ENCODE measurements at places on chromosomes 3 and 15.
A peak's percentile ranks its signal among the peaks of the same experiment; 100 is the strongest.

- no peak for DNase-seq
These were observed 258.1 kb upstream of the ROPN1 start for GRCh38 chr3:124250053-124250452.

DNA sequence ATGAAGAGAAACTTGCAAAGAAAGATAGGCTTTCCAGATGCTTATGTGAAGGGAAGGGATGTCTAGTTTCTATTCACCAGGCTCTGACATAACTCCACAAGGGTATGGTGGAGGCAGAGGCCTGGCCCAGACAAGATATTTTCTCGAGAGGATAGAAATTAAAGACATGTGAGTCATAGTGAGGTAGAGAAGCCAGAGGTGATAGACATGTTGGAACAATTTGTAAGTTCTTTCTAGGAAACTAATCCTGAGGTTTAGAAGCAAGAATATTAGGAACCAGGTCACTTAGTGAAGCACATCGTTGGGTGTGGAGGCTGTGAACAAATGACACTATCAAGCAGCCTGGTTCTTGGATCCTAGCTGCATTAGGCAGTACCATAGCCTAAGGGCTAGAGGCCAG, 176.9 kb downstream of the BBX start:
- DNase-seq, result no peak

DNA sequence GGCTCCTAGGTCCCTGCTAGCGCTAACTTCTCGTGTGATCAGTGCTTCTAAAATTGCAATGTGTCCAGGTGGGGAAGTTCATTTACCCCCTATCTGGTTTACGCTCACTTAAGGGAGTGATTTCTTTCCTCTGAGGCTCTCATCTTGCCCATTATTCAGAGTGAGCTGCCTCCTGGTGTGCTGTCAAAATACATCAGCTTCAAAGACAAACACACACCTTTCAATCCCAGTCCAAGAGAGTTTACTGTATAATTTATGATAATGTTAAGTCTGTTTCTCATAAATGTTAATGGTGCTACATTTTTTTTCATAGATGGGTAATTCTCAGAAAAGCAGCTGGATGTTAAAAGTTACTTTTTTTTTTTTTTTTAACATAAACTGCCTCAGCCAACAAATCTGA, 112.3 kb downstream of the RORA start:
- no peak for DNase-seq

DNA sequence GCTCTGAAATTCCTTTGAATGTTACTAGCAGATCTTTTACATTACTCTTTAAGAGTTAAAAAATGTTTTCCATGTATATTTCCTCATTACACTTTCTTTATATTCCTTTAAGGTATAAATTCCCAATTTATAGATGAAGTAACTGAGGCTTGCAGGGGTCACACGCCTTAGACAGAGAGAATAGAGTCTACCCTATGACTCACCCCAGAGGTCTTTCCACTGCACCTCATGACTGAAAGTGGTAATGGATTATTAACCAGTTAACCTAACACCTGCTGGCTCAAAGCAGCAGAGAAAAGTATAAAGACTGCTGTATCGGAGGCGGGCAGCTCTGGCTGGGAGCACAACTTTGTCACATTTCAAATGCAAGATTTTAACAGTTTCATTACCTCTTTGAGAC, 37.7 kb downstream of the LDHAL6B start:
- no peak for DNase-seq

- DNase-seq, result no peak
These were observed 221.1 kb upstream of the WNT5A start for GRCh38 chr3:55708242-55708641.

DNA sequence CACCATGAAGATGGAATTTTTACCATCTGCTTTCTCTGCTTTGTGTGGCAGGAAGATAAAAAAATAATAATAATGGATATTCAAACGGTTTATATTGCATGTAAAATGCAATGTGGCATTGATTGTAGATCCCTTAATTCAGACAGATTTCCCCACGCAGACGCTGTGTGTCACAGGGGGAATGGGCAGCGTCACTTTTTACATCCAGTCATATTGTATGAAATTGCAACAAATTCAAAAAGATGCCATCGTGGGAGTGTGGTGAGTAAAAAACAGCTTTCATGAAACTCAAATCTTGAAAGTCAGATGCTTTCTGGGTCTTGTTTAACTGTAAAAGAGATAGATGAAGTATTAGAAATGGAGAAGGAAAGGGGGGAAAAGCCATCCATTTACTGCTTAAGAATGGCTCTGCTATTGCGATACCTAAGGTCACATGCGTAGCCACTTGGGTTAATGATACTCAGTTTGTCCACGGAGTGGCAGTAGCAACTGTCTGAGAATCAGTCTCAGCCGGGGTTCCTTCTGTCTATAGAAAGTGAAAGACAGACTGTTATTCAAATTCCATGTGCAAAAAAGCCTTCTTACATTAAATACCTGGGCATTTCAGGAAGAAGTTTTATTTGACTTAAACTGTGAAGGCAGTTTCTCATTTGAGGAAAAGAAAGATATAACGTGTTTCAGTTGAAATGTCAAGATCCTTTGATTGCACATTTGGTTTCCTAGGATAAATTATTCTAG, 28.5 kb downstream of the BTD start:
- peak; percentile 13 for DNase-seq

DNA sequence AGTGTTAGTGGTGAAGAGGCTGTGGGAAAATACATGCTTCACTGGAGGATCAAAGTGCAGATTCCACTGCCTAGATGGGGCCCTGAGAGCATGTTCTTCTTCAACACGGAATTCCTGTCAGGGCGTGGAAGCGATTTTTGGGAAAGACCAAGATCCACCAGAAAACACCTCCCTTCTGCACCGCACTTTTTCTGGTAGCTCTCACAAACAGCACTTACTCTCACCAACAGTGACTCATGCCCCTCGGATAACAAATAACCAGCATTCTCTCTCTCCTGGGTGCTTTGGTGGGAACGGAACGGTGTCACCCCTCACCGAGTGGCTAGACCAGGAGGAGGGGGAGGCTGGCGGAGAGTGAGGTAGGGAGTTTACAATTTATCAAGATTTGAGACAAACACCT, 40.1 kb downstream of the ADAMTSL3 start:
- no peak for DNase-seq

- DNase-seq, result no peak
These were observed 361 bp upstream of the LCMT2 start for GRCh38 chr15:43330780-43331087.

DNA sequence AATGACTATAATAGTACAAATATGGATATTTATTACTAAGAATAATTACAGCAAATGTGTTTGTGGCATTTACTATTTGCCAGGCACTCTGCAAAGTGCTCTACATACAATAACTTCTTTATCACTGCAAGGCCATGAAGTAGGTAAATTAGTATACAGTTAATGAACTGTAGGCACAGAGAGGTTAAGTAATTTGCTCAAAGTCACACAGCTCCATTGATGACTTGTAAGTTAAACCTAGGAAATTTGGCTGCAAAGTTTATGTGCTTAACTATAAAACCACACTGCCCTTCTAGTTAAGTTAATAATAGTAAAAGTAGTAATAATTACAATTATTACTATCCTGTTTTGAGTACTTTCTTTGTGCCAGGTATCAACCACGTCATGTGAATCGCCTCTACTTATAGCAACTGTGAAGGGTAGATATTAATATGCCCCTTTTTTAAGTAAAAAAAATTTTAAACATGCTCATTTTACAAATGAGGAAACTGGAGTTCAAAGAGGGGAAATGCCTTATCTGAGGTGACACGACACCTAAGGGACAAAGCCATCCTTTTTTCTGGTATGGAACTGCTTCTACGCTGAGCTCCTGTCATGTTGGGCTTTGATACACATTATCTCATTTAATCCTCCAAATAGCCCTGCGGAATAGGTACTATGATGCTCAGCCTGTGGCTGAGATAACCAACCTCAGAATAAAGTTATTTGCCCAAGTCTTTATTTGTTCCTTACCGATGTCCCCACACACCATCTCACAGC, 8.5 kb downstream of the BHLHE40 start:
- DNase-seq, result no peak

DNA sequence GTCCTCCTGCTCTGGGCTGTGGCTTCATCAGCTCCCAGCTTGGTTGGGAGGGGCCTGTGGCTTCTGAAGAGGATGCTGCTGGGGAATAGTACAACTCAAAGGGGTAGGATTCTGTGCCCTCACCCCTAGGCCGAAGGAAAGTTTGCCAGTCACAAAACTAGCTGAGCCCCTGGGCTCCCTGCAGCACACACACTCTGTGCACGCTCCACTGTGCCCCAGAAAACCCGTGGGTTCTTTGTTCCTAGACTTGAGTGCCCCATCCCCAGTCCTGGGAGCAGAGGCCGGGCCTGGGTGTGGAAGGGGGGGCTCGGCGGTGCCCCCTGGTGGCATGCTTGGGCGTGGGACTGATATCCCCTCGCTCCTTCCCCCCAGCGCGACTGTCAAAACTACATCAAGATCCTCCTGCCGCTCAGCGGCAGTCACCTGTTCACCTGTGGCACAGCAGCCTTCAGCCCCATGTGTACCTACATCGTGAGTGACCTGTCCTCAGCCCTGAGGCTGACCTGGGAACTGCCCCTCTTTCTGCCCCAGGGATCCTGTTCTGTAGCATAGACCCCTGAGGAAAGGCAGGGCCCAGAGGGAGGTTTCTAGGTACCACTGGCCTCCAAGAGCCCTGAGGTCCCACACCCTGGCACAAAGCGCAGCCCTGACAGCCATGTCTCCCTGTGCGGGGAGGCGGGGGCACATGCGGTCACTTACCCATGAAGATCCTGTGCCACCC, 14.2 kb downstream of the CIB1 start:
- peak; percentile 50 for DNase-seq

DNA sequence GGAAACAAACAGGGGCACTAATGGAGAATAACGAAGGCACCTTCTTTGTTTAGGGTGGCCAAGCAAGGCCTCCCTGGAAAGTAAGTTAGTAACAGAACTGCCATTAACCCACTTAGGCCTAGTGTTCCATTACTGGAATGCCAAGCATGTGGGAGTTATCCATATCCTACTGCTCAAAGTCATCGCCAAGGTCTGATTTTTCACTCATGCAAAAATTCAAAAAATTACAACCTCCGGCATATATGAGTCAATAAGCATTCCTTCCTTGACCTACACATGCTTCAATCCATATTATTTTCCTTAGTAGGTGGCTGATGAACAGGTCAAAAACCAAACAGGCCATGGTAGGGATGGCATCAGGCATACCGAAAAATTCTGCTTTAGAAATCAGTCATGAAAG, 1097.2 kb downstream of the FHIT start:
- no peak for DNase-seq

DNA sequence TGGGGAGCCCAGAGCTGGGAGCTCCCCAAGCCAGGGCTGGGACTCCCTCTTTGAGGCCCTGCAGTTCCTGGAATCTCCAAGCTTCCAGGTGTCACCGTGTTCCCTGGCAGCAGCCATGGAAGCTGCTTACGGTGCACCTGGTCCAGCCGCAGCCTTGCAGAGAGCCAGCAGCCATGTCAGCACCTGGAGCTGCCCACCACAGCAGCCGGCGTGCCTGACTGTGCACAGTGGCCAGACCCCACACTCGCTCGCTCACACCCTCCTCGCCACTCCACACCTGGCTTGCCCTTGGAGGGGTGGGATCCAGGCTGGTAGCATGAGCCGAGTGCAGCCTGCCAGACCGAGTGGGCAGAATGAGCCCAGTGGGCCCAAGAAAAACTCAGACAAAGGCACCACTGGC, 14.8 kb upstream of the HTR3E start:
- no peak for DNase-seq

GRCh38 chr3:131356006-131356595, 25.5 kb upstream of the NUDT16 start:
- DNase-seq, result no peak

- DNase-seq, result no peak
These were observed 269.1 kb downstream of the SCAPER start for GRCh38 chr15:76636059-76636458.

- DNase-seq, result peak; percentile 10
These were observed 176.9 kb upstream of the LMCD1 start for GRCh38 chr3:8324747-8325146.

- DNase-seq, result no peak
These were observed 100.2 kb upstream of the CFAP20DC start for GRCh38 chr3:59150039-59150438.

GRCh38 chr3:186798239-186798874, 7.9 kb downstream of the RFC4 start:
- no peak for DNase-seq

GRCh38 chr3:75295013-75295412, 369.1 kb upstream of the FRG2C start:
- no peak for DNase-seq

- no peak for DNase-seq
These were observed 156.3 kb downstream of the LIPC start for GRCh38 chr15:58588096-58588495.

DNA sequence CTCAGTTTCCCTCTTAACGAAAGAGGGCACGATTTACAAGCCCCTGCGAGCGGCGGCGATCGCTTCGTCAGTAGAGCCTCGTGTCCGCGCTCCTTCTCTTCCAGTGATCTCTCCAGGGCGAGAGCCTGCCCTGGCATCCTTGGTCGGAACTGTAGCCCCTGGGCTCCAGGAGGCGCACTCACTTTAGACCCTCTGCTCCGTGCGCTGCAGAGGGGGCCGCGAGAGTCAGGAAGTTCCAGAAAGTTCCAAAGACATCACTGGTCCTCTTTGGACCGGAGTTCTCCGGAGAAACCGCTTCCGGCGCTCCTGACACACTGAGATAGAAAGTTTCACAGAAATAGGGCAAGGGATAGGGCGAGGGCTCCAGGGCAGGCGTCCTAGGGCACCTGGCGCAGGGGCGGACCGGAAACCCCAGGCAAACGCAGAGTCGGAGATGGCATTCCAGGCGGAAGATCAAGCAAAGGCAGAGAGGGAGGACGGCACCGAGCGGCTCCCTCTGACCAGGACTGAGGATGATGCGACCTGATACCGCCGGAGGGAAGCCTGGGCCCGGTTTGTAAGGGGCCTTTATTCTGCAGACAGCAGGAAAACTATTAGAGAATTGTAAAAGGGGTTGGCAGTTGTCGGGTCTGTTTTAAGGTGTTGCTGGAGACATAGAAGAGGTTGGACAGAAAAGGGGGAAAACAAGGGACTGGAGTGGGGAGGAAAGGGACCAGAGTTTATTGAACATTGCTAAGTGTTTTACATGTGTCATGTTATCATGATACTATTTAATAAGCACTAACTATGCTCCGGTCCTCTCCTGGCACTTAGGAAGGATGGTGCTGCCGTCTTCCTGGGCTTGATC, 1.3 kb upstream of the CPEB1 start:
- DNase-seq, result no peak

- DNase-seq, result no peak
These were observed 11.5 kb upstream of the RPS17 start for GRCh38 chr15:82551646-82552247.

DNA sequence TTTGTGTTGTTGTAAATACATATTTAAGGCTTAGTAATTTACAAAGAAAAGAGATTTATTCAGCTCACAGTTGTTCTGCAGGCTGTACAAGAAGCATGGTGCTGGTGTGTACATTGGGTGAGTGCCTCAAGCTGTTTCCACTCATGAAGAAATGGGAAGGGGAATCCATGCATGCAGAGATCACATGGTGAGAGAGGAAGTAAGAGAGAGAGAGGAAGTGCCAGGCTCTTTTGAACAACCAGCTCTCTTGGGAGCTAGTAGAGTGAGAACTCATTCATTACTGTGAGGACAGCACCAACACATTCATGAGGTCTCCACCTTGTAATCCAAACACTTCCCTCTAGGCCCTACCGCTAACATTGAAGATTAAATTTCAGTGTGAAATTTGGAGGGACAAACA, 909.2 kb downstream of the NSUN3 start:
- DNase-seq, result no peak

GRCh38 chr15:82963471-82964341, 11.2 kb upstream of the HOMER2 start:
- DNase-seq, result no peak

GRCh38 chr3:146218880-146219866, 31.7 kb downstream of the PLSCR4 start:
- DNase-seq, result peak; percentile 7

GRCh38 chr15:81941479-81941878, 104.3 kb downstream of the MEX3B start:
- no peak for DNase-seq

Measured in stimulated activated CD4-positive, alpha-beta T cell treated with anti-CD3 and anti-CD28 coated beads, Interleukin-1b, Interleukin-23, amount 100 ng/mL, for 1 hour (primary cell).